Adipocyte (in vitro differentiated cells): ENCODE measurements at places on chromosomes 4 and X.

DNA sequence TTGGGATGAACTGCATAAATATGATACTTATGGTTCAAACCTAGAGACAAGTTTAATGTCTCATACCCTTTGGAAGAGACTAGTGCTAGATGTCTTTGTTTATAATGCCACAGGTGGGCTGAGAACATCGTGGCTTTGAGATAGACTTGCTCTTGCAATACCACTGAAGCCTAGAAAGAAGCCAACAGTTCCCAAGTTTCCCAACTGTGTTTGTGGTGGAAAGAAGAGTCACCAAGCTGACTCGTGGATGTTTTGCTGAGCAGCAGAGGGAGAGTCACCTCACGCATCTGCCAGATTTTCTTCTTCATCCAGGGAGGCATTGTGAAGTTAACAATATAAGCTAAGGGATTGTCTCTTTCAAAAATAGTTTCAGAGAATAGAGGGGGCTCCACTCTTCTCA is 1076.2 kb downstream of the C4orf33 start:
- no peak for DNase-seq

DNA sequence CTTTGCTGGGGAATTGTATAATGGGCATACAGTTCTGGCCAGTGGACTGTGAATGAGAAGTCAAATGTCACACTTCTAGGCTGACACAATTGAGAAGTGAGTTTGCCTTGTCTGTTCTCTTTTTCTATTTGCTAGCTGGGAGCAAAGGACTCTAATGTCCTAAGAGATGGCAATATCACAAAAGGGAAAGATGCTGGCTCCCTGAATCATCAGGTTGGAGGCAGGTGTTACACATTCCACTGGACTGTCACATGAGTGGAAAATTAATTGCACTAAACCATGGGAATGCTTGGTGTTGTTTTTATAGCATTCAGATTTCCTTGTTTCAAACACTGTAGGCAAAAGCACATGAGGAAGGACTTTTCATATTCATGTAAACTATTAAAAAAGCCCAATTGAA is 388.3 kb downstream of the ADAM29 start:
- no peak for DNase-seq

- no peak for DNase-seq
Observed at GRCh38 chr4:1329408-1330371, 17.3 kb upstream of the UVSSA start.

DNA sequence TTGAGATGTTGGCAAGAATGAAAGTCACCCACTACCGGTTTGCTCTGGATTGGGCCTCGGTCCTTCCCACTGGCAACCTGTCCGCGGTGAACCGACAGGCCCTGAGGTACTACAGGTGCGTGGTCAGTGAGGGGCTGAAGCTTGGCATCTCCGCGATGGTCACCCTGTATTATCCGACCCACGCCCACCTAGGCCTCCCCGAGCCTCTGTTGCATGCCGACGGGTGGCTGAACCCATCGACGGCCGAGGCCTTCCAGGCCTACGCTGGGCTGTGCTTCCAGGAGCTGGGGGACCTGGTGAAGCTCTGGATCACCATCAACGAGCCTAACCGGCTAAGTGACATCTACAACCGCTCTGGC is 12.3 kb downstream of the RPL9 start:
- DNase-seq = no peak

DNA sequence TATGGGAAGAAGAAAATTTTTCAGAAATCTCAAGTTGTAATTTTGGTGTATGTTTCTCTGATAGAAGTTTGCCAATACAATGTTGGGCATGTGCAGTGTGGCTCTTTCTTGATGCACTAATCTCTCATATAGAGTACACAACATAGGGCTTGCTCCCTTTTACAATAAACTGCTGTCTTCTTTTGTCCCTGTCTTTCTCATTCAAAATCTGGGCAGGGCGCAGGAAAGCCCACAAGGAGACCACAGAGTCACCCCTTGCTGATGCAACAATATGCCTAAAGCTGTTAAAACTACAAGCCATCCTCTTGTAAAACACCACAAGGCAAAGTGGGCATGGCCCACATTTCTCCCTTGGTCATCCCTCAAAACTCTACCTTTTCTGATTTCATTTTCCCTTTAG is 63.4 kb upstream of the TBC1D9 start:
- no peak for DNase-seq
